T-cell (primary cell): ENCODE measurements at places on chromosomes 2 and 18.

DNA sequence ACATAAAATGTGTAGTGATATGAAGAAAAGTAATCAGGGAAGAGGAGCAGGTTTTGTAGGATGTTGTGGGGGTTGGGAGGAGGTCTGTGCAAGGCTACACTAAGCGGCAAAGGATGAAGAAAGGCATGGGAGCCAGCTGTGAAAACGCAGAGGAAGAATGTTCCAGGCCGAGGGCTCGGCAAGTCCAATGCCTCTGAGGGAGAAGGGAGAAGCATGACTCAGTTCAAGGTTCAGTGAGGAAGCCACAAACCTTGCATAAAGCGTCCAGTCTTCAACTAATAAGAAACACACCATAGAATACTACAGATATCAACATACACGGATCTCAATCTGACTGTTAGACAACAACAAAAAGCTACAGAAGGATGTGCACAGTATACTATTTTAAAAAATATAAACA, 16.2 kb downstream of the EPB41L3 start:
- DNase-seq = no peak

- no peak for DNase-seq
Measured at GRCh38 chr18:48800876-48801727, 149.7 kb downstream of the SMAD7 start.

DNA sequence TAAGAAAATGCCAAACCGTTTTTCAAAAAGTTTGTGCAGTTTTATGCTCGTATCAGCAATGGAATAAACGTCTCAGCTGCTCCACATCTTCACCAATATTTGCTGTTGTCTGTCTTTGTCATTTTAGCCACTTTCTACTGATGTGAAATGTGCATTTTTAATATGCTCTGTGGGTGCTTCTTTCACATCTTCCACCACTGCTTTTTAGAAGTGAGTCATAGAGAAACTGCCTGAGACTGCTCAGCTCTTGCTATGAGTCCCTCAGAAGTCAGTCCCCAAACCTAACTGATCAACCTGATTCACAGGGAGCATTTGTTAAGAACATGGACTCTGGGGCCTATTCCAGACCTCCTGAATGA, 41.0 kb upstream of the EPC2 start:
- no peak for DNase-seq

DNA sequence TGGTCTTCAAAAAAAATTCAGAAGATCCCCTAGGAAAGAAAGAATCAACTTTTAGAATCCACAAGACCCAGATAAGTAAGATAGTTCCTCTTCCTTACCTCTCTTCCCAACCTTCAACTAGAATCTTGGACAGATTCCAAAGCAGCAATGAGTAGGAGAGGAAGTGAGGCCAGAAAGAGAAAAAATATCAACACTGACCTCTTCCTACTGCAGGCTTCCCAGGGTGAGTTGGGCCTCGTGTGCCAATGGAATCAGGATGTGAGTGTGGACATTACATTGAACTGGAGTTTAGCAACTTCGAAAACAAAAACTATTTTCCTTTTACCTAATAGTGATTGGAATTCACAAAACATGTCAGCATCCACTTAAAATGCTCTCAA, 102.5 kb upstream of the PIEZO2 start:
- no peak for DNase-seq

- DNase-seq = no peak
Measured at GRCh38 chr2:118095610-118096009, 7.3 kb downstream of the INSIG2 start.

- DNase-seq = no peak
Measured at GRCh38 chr2:168149150-168149974, 98.0 kb downstream of the STK39 start.

GRCh38 chr2:186884587-186884986, 35.6 kb upstream of the ZSWIM2 start:
- DNase-seq = no peak

GRCh38 chr18:35582899-35583558, 1.5 kb downstream of the GALNT1 start:
- DNase-seq = no peak

- DNase-seq = no peak
Measured at GRCh38 chr2:11196246-11196645, 41.0 kb downstream of the SLC66A3 start.

GRCh38 chr2:147331790-147332419, 512.9 kb upstream of the ACVR2A start:
- peak; percentile 34 for DNase-seq

GRCh38 chr2:20937353-20937752, 106.5 kb downstream of the APOB start:
- no peak for DNase-seq

GRCh38 chr2:236601316-236602202, 31.9 kb downstream of the ACKR3 start:
- DNase-seq = no peak

GRCh38 chr2:481388-481787, 193.5 kb upstream of the ALKAL2 start:
- DNase-seq = no peak

- DNase-seq = peak; percentile 32
Measured at GRCh38 chr2:168241208-168241607, 6.2 kb downstream of the STK39 start.

DNA sequence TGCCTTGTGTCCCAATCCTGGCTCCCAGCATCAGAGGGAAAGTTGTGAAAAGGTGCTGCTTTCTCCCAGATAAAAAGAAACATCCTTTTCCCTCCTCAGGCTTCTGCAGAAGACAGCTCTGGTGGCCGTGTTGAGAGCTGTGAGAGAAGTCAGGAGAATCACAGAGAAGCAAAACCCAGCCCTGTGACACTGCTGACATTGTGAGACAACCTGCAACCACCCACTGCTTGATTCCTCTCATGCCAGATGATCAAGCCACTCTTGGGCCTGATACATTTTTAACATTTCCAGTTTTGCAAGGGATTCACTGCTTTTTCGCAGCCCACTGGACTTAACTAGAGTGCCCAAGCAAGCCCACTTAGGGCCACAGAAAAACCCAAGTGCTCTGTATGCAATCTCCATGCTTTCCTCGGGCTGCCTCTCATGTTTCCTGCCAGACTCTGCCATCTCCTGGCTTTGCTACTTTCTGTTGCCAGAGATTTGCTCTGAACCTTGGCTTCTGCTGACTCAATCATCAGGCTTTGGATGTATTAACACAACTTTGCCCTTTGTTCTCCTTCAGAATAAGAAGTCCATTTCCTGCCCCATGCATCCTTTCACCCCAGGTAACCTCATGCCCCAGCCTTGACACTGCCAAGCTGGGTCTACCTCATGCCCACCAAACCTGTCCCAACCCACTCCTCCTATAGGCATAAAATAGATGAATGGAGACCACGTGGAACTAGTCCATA, 24.9 kb upstream of the TTR start:
- no peak for DNase-seq

GRCh38 chr2:137607722-137608318, 356.5 kb upstream of the HNMT start:
- no peak for DNase-seq

- no peak for DNase-seq
Measured at GRCh38 chr18:73118121-73118816, 250.5 kb upstream of the NETO1 start.

GRCh38 chr2:240762249-240762648, 57.8 kb downstream of the KIF1A start:
- no peak for DNase-seq

- DNase-seq = no peak
Measured at GRCh38 chr18:77870199-77870598, 620.6 kb downstream of the GALR1 start.

- DNase-seq = no peak
Measured at GRCh38 chr18:8341481-8342230, 267.6 kb upstream of the RAB12 start.
